ENCODE measurements at places on chromosomes 1 and 21.

DNA sequence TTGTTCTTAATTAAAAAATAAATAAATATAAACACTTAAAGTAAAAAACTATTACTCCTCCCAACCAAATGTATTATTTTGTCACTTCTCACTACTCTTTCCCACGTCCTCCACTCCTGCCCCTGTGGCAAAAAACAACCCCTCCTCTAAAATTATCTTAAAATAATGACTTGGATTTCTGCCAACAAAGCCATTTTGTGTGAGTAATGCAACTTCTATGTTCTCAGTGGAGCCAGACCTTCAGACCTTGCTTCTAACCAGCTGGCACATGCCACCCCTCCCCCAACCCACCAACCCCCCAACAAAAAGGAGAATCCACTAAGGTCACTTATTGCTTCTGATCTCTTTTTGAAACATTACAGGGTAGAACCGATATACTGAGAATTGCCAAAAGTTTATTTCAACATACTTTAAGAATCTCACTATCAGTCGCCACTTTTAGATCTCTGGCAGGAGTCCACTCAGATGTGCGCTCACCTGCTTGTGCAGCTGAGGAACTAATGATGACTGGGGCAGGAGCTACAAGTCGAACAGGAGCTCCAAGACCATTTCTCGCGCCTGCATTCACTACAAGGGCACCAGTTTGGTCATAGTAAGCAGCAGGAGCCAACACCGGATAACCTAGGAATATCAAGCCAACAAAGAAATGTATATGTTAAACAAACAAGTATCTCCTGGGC lies 58.3 kb upstream of the SDC3 start:
- DNase-seq, result no peak

GRCh38 chr1:232223887-232224286 lies 406.0 kb downstream of the SIPA1L2 start:
- no peak for DNase-seq

DNA sequence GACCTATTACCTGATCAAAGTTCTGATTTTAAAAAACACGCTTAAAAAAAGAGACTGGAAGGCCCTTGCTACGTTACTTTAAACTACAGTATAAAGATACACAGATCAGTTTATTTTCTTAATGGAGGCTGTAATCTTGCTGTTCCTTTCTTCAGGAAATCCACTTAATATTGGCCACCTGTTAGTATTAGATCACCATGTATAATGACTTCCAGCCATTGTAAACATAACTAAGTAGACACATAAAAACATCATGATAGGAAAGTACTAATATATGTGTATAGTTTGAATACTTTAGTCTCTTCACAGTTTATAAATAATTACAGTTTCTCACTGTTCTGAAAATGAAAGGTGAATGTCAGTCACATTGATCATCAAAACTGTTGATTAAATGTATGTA lies 68.6 kb downstream of the ADGRL2 start:
- DNase-seq, result no peak

GRCh38 chr1:156809711-156810366 lies 6.8 kb downstream of the SH2D2A start:
- no peak for DNase-seq

- DNase-seq, result no peak
Observed at GRCh38 chr21:30996728-30997127, 41.5 kb downstream of the KRTAP19-8 start.

DNA sequence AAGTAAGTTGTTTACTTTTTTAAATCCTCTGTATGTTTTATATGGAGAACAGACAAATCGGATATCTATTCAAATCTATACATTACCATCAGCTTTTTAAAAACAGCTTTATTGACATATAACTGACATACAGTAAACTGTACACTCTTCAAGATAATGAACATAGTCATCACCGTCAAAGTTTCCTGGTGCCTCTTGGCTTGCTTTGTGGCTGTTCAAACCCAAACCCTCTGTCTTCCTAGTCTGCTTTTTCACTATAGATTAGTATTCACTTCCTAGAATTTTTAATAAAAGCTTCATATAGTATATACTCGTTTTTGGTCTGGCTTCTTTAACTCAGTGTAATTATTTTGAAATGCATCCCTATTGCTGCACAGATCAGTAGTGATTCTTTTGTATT lies 56.4 kb upstream of the TPTE start:
- DNase-seq, result no peak

DNA sequence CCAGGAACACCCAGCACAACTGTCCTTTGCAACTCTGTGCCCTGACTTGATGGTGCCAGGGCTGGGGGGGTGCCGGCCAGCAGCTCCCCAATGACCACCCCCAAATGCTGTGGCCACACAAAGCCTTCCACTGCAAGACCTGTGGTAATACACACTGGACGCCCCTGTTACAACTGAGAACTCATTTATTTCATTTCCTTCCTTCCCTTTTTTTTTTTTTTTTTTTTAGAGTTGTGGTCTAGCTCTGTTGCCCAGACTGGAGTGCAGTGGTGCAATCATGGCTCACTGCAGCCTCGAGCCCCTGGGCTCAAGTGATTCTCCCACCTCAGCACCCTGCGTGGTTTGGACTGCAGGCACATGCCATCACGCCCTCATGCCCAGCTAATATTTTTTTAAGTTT lies 25.2 kb downstream of the TP73 start:
- no peak for DNase-seq

DNA sequence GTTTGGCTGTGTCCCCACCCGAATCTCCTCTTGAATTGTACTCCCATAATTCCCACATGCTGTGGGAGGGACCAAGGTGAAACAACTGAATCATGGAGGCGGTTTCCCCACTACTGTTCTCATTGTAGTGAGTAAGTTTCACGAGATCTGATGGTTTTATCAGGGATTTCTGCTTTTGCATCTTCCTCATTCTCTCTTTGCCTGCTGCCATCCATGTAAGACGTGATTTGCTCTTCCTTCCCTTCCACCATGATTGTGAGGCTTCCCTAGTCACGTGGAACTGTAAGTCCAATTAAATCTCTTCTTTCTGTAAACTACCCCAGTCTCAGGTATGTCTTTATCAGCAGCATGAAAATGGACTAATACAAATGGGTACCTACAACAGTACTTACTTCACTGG lies 73.5 kb downstream of the PIK3R3 start:
- no peak for DNase-seq

All from CD4-positive, alpha-beta T cell treated with Interleukin-12 subunit alpha and Interleukin-12 subunit beta, for 1 hour (primary cell).